NCI-H2081 treated with DMSO at 0.1 percent for 48 hours (cell line): ENCODE measurements at places on chromosomes 11 and 22.

GRCh38 chr22:16776080-16776479 is 49.1 kb downstream of the XKR3 start:
- DNase-seq = no peak

- DNase-seq = no peak
These were observed 2.9 kb downstream of the IL18 start for GRCh38 chr11:112161012-112161411.

- DNase-seq = no peak
These were observed 35.4 kb downstream of the MOB2 start for GRCh38 chr11:1450949-1451710.

DNA sequence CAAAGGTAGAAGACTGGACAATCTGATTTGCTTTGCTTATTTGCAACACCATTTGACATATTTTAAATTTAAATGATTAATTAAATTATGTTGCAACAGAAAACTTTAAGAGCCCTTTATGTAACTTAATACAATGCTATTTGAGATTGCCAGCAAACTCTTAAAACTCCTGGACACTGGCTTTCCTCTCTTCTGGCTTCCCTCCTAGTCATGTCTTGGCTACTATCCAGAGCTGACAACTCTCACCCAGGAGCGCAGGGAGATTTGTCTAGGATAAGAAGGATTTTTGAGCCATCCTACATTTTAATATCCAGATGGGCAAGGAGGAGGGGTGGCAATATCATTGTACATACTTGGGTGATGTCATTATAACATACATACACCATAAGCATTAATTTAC is 134.3 kb downstream of the ELP4 start:
- DNase-seq = no peak

DNA sequence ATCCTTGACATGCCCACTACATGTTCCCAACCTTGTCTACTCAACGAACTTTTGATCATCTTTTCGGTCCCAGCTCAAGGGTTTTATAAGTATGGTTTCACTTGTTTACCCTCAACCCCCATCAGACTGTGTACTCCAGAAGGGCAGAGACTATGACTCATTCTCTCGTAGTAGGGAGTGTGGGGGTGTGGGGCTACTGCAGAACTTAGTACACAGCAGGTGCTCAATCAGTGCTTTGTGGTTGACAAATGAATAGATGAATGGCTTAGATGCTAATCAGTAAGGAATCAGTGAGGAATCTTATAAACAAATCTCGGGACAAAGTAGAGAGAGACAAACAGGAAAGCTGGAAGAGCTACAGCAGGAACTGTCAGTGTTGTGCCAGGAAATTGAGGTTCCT is 151.7 kb upstream of the PLET1 start:
- no peak for DNase-seq
